ENCODE measurements at places on chromosomes 4 and X.

- no peak for DNase-seq
Observed at GRCh38 chr4:100696531-100696930, 178.7 kb upstream of the EMCN start.

DNA sequence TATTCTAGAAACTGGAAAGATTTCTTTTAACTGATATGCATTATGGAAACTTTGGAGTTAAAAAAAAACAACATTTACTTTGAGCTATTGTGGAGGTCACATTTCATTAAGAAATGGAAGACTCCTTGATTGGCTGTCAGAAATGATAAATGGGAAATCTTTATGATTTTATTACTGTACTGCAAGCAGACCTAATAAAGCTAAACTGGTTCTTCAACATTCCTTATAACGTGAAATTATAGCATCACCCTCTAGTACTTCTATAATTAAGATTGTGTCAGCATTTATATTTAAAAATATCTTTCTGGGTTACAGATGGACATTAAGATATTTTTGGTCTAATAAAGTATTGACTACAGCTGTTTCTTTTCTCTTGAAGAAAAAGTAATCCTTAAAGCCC is 213.8 kb upstream of the PACRGL start:
- no peak for DNase-seq

- no peak for DNase-seq
Observed at GRCh38 chr4:145545031-145545430, 63.4 kb downstream of the SMAD1 start.

- DNase-seq, result no peak
Observed at GRCh38 chr4:1841201-1841886, 14.6 kb downstream of the LETM1 start.
